ENCODE measurements at places on chromosomes 11 and 22.

- no peak overlapping the region for H3K4me3 ChIP-seq
- no peak for DNase-seq
- H3K36me3 ChIP-seq: peaks cover 17% of the 10 kb centered on the region
- H3K27me3 ChIP-seq: no peaks in the 10 kb centered on the region
- no peak overlapping the region for H3K27ac ChIP-seq
- peaks cover 2% of the 10 kb centered on the region for H3K4me1 ChIP-seq
Observed at GRCh38 chr11:74142624-74143023, 28.2 kb downstream of the C2CD3 start.

- H3K36me3 ChIP-seq: no peaks in the 10 kb centered on the region
- H3K27me3 ChIP-seq: peaks cover 68% of the 10 kb centered on the region
- H3K27ac ChIP-seq: no peak overlapping the region
- no peak overlapping the region for H3K4me3 ChIP-seq
- no peak for DNase-seq
Observed at GRCh38 chr11:12689029-12689755, 15.0 kb downstream of the TEAD1 start.

GRCh38 chr11:92443199-92443598 is 218.6 kb downstream of the FAT3 start:
- DNase-seq: no peak
- H3K4me3 ChIP-seq: no peak overlapping the region
- H3K4me1 ChIP-seq: no peaks in the 10 kb centered on the region
- H3K27ac ChIP-seq: no peak overlapping the region
- H3K36me3 ChIP-seq: no peaks in the 10 kb centered on the region
- no peaks in the 10 kb centered on the region for H3K27me3 ChIP-seq

- no peak overlapping the region for H3K4me3 ChIP-seq
- H3K27me3 ChIP-seq: no peaks in the 10 kb centered on the region
- H3K36me3 ChIP-seq: peaks cover 25% of the 10 kb centered on the region
- H3K4me1 ChIP-seq: peaks cover 14% of the 10 kb centered on the region
- no peak overlapping the region for H3K27ac ChIP-seq
- DNase-seq: no peak
Observed at GRCh38 chr11:78131956-78132355, 7.5 kb downstream of the ALG8 start.

DNA sequence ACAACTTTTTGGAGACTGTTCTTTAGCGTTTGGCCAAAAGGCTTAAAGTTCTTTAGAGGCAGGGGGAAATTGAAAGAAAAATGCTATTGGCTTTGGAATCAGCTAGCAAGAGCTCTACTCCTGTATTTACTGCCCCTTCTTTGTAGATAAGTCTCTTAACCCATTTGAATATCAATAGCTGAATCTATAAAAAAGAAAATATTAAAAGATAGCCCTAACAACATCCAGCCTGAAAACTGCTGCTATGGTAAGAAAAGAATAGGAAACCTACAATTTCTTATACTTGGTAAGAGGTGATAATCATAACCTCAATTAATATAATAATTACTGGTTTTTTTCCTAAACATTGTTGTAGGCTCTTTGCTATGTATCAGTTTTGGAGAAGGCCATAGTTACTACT is at the start of gene OR5B12:
Gene OR5B12 (minus strand): TSS at position 101 of the 400 bp plus-strand sequence. CDS start 2,085 bp downstream, outside the sequence.
- H3K4me1 ChIP-seq: no peaks in the 10 kb centered on the region
- no peak for DNase-seq
- H3K4me3 ChIP-seq: no peak within 1 kb of the TSS
- H3K27ac ChIP-seq: no peak within 1 kb of the TSS
- peaks cover 3% of the 10 kb centered on the region for H3K27me3 ChIP-seq
- no peaks in the 10 kb centered on the region for H3K36me3 ChIP-seq

- H3K4me1 ChIP-seq: no peaks in the 10 kb centered on the region
- H3K27me3 ChIP-seq: peaks cover 2% of the 10 kb centered on the region
- H3K36me3 ChIP-seq: no peaks in the 10 kb centered on the region
- no peak overlapping the region for H3K27ac ChIP-seq
Observed at GRCh38 chr11:17036666-17037658, 22.7 kb upstream of the PLEKHA7 start.

DNA sequence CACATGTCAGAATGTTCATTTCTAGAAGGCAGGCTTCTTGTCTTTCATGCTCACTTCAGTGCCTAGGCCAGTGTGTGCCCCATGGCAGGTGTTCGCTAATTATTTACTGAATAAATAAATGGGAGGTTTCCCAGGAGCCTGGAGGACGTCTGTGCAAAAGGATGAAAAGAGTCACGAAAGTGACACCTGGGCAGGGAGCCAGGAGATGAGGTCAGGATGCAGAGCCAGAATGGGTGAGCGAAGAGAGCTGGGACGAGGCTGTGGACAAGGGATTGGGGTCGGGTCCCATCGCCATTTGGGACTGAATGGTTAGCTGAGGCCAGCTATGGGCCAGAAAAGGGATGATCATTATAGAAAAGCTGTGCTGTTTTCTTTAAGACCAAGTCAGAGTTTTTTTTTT is 560.4 kb downstream of the TBC1D22A start:
- no peak overlapping the region for H3K4me3 ChIP-seq
- H3K36me3 ChIP-seq: no peaks in the 10 kb centered on the region
- no peaks in the 10 kb centered on the region for H3K4me1 ChIP-seq
- H3K27me3 ChIP-seq: no peaks in the 10 kb centered on the region
- no peak for DNase-seq
- no peak overlapping the region for H3K27ac ChIP-seq

DNA sequence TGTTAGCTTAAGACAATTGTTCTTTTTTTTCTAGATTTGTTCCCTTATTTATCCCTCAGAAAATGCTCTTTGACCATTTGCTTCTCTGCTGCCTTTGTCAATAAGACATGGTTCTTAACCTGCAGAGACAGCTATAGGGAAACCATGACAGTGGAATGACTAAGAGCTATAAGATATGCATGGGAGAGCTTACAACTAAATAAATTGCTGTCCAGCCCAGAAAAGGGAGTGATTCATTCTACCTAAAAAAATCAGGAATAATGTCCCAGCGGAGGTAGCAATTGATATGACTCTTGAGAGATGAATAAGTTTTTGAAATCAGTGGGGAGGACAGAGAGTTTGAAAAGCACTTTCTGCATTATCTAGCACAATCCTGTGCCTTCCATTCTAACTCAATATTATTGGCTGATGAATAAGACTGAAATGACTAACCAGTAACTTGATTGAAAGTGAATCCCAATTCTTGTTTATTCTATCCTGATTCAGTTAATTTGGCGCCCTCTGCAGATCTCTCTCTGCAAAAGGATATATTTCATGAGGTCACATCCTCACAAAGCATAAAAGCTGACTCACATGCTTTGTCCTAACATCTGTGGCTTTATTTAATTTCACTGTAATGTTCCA is 680.5 kb upstream of the API5 start:
- no peaks in the 10 kb centered on the region for H3K36me3 ChIP-seq
- no peaks in the 10 kb centered on the region for H3K27me3 ChIP-seq
- DNase-seq: no peak

All from activated CD4-positive, alpha-beta T cell treated with anti-CD3 and anti-CD28 coated beads, Interleukin-2, amount 10 ng/mL, durations not matched to agents 24 days and 14 days (primary cell).